Left cardiac atrium (tissue), 4 donors: ENCODE measurements at places on chromosomes 7 and 10.
A peak's percentile ranks its signal among the peaks of the same experiment; 100 is the strongest.

DNA sequence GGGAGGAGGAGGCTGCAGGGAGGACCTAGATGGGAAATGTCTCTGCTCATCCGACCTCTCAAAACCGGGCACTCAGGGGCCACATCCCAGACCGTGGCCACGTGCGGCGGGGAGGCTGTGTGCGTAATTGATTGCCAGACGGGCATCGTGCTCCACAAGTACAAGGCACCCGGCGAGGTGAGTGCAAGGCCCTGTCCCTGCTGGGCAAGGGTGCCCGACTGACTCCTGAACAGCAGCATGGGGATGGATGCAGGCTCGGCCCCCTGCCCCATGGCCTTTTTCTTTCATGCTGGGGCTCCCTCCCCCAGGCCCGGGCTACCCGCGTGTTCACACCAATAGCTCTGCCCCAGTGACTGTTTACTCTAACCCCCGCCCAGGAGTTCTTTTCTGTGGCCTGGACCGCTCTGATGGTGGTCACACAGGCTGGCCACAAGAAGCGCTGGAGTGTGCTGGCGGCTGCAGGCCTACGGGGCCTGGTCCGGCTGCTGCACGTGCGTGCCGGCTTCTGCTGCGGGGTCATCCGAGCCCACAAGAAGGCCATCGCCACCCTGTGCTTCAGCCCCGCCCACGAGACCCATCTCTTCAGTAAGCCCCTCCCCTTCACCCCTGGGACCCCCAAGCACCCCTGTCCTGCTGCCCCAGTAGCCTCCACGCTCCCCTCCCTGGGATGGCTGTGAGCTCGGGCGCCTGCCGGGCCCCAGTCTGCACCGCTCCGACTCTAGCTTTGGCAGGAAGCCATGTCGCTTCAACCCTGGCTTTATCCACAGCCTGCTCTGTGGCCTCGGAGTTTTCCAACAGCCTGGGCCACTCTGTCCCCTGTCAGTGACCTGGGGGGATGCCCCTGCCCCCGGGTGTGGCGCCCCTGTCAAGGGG is 3.9 kb downstream of the LRWD1 start:
- DNase-seq, result peak; percentile 28

DNA sequence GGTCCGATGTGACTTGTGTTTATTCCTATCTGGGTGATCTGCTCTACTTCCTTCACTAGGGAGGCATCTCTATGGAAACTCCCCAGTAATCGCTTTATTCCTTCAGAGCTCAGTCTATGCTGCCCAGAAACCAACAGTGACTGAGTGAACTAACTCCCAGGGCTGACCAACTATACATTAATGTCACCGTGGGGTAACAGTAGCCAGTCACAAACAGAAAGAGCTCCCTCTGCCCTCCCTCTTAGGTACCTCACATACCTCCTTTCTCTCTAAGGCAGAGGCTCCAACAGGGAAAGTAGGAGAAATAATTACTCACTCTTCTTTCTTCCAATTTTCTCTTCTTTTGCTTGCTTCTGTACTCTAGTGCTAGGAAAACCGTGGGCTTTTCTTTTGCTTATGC is 855.0 kb downstream of the REEP3 start:
- DNase-seq, result no peak

DNA sequence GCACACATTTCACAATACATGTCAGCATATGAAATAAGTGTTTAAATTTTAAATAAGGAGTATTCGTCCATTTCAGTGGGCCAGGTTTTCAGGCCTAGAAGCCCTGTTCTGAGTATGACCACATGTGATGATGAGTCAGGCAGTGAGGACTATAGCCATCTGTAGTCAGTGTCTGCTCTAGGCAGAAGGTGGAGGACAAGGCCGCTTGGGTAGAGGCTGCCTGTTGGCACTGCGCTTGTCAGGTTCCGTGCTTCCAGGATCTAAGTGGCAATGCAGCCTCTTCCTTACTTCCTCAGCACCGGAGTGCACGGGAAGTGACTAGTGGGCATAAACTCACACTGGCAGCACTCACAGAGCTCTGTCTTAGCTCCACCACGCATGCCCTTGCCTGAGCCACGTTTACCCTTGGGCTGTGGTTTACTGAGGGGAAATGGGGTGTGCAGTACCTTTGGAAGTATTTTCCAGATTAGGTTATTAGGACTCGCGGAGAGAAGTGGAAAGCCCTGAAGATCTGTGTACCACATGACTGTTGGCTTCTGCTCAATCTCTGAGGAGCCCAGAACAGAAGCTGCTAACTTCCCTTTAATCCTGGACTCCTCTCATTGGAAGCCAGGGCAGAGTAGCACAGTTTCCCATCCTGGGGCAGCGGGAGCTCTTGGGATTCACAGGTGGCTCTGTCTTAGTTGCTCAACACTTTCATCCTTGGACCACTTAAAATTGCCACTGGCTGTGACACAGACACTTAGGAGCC is 87.5 kb upstream of the GJD4 start:
- DNase-seq, result no peak

GRCh38 chr7:90383861-90384260 is 19.4 kb upstream of the CLDN12 start:
- no peak for DNase-seq

- peak; percentile 42 for DNase-seq
These were observed 145.3 kb downstream of the CELF2 start for GRCh38 chr10:11162828-11163599.

DNA sequence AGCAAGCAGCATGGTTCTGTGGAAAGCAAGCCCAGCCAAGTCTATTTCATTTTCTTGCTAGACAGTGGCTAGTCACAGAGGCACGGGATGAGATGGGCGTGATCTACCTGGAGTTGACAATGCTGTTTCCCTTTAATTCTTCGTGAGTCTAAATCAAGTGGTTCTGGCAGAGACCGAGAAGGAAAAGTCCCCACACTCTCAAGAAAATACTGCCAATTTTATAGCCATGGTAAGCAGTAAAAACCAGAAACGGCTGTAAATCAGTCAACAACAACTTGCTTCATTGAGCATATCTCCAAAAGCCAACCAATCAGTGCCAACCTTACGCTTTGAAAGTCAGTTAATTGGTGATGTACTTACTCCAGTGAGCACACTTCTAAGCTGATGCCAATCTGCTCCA is 223.4 kb downstream of the SEC23IP start:
- DNase-seq, result no peak

- DNase-seq, result no peak
These were observed 422.7 kb downstream of the SORCS3 start for GRCh38 chr10:105063796-105064195.

- DNase-seq, result peak; percentile 67
These were observed 67.3 kb upstream of the UCN3 start for GRCh38 chr10:5297466-5297865.

GRCh38 chr7:12715372-12716133 is 28.1 kb downstream of the ARL4A start:
- DNase-seq, result peak; percentile 83

GRCh38 chr7:100088621-100089457 is at the start of gene COPS6:
Gene COPS6 (plus strand): TSS chr7:100088969. CDS start chr7:100088991, 22 bp downstream.
- DNase-seq, result peak; percentile 89

GRCh38 chr7:6271694-6272440 is 557 bp downstream of the CYTH3 start:
- peak; percentile 42 for DNase-seq

- DNase-seq, result no peak
These were observed 8.9 kb downstream of the HK1 start for GRCh38 chr10:69287181-69287580.

GRCh38 chr10:114876602-114877300 is 55.2 kb downstream of the FHIP2A start:
- peak; percentile 66 for DNase-seq

GRCh38 chr10:52387744-52388143 is 73.7 kb downstream of the DKK1 start:
- no peak for DNase-seq

GRCh38 chr10:115052728-115053127 is 40.4 kb upstream of the ATRNL1 start:
- DNase-seq, result no peak

GRCh38 chr7:83930262-83930661 is 264.3 kb downstream of the SEMA3A start:
- no peak for DNase-seq

DNA sequence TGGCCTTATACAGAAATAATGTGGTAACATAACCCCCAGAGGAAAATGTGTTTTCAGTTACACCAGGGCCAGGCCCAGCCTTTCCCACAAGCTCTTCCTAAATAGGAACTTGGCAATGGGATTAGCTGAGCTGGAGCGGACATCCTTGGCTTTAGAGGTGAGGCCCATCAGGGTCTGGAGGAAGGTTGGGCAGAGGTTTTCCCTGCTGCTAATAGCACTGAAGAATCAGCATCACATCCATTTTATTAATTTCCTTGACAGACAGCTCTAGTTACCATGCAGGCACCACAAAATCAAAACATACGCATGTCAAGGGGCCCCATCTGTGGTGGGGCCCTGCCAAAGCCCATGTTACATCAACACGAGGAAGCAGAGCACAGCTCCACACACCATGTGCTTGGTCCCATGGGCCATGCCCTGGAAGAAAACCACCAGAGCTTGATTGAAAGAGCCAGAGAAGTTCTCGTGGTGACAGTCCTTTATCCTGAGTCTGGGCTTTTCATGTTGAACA is 566.6 kb downstream of the KCNMA1 start:
- DNase-seq, result peak; percentile 36

- no peak for DNase-seq
These were observed 60.2 kb downstream of the TFPI2 start for GRCh38 chr7:93830141-93830925.

DNA sequence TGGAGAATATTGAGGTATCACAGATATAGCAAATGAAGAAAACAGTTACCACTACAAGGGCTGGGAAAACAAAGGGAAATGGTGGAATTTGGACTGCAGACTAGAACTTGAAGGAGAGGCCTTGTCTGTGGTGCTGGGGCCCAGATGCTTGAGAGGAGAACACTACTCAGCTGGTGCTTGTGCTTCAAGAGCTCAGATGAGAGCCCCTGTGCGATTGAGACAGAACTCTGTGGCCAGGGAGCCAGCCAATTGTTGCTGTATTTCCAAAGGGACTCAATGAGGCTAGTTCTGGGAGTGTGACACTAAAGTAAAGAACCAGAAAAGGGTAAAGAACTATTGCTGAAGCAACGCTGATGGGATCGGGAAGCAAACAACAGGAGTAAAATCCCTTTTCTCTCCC is 406.5 kb upstream of the SEMA3D start:
- DNase-seq, result no peak

GRCh38 chr7:8380130-8380529 is 53.3 kb upstream of the NXPH1 start:
- DNase-seq, result no peak

DNA sequence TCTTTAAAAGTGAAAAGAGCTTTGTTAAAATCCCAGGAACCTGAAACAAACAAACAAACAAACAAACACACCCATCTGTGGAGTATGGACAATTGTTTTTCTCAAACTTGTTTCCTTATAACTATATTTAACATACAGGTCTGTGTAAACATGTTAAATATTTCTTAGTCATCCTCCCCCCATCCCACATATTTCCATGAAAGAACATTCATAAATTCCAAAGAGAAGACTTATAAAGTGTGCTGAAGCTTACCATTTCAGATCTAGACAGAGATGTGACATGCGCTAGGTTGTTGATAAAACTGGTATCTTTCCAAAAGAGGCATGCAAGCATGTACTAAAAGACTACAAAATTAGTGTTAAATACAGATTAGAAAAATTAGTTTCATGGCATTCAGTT is 6.5 kb downstream of the FKBP14 start:
- no peak for DNase-seq

DNA sequence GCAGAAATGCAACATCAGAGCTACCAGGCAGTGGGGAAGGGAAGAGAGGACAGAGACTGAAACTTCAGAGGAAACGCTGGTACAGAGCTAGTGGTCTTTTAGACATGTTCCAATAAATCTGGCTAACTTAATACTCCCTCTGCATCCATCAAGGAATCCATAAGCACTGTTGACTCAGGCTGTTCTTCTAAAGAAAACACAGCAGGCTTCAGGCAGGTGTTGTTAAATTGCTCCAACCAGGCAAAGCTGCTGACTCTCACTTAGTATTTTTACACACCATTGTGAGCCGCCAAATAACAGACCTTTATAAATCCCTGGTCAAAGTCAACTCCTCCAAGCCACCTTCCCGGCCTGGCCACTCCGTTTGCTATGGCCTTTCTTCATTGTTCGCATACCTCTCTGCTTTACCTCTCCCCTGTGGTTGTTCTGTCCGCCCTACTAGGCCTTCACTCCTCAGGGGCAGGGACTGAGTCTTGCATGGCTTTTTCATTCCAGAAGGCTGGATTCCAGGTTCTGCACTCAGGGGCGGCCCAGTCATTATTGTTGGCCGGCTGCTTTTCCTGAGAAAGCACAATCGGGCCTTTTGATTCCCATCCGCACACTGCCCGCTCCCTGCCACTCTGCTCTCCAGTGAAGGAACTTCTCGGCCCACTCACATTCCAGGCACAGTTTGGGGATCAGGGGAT is 18.4 kb downstream of the CREB3L2 start:
- DNase-seq, result peak; percentile 76

DNA sequence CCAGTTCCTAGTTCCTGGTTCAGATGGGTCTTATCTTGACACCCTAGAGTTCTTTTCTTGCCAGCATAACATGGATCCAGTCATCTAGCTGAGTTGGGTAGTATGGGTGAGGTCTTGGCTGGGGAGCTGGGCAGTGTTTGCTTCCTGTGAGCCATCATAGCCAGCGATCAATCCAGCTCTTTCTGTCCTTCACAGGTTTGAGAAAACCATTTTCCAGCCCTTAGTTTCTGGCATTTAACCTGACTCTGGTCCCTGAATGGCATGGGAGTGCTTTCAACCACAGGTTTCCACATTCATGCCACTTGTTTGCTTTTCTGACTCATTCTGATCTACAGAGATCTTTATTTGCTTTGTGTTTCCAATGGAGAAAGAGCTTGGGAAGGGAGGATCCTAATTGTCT is 8.6 kb downstream of the SLC13A1 start:
- DNase-seq, result no peak

DNA sequence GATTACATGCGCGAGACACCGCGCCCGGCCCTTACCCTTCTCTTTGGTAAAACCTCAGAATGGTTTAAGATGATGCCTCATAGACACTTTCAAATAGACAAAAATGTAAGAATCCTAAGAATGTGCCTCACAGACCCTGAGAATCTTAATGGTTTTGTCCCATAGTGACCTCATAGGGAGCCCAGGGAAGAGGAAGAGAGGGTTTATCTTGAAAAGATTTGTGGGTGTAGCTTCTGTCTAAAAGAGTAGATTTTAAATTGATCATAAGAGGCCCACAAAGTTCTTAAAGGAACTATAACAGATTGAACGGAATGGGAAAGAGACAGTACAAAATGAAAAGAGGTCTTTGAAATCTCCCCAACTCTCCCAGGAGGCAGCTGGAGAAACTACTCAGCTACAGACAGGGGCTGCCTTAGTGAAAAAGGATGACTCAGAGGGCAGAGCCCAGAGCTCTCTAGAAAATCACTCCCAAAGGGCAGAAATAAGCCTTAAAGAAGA is 220.6 kb downstream of the ADRA2A start:
- DNase-seq, result no peak

DNA sequence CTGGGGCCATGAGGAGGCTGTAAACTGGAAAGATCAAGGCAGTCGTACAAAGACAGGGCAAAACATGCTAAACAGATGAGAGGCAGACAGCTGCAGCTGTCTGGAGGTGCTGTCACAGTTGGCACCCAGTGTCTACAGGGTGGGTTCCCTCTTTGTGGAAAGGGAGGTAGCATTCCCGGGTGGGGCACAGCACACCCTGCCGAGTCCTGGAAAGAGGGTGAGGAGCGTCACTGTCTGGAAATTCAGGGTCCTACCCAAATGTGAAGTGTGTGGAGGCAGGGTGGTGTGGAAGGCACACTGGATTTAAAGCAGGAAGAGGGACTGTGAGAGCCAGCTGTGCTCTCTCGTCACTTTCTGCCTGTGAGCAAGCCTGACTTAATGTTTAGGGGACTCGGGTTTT is 356.2 kb downstream of the SDK1 start:
- DNase-seq, result no peak

GRCh38 chr10:3330663-3331062 is 158.1 kb upstream of the PITRM1 start:
- DNase-seq, result peak; percentile 41
